ENCODE measurements at places on chromosomes 1 and 21. TPM values are rescaled to one million over a fixed set of nuclear protein-coding genes. Genes with fewer than 3 reads are reported as not detected.

Gene CD84
- not detected for total RNA-seq

Gene DTL
- 40.1 TPM for total RNA-seq

Gene STPG1
- total RNA-seq: 4.9 TPM

Gene OR6N1
- not detected for total RNA-seq

Gene ANGPTL1
- total RNA-seq: 3.7 TPM

Gene RNU1-1
- total RNA-seq: not detected

Gene HES5
- not detected for total RNA-seq

Gene CLDN8
- not detected for total RNA-seq

DNA sequence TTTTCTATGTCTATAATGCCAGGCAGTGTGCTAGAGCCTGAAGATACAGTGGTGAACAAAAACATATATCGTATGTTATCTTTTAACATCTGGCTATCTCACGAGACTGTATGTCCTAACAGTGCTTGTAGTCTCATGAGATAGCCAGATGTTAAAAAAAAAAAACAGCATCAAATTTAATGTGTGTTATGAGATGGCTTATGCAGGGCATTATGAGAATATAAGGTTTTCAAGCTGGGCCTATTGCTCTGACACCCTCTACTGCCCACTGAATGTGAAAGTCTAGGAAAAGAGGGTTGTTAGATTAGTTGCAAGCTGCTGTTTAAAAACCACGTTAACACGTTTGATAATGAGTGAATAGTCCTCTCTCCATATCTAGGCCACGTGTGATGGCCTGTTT is 109.8 kb downstream of the CACHD1 start:
- DNase-seq: no peak

GRCh38 chr1:56153276-56153675 is 426.1 kb downstream of the PLPP3 start:
- no peak for DNase-seq

DNA sequence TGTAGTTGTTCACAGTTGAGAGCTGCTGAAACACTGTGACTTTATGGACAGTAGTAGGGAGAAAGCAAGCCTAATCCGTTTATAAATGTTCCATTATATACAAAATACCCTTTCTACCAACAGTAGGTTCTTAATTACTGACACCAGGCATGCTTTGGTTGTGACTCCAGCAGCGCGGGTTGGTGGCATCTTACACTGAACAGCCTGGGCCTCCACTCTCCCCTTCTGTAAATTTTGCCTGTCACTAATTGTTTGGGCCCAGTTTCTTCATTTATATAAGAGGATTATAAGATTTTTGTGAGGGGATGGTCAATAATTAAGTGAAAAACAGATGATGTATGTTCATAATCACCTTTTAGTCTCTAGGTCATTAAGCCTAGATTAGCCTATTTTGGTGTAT is 58.2 kb downstream of the ITSN1 start:
- DNase-seq: no peak

DNA sequence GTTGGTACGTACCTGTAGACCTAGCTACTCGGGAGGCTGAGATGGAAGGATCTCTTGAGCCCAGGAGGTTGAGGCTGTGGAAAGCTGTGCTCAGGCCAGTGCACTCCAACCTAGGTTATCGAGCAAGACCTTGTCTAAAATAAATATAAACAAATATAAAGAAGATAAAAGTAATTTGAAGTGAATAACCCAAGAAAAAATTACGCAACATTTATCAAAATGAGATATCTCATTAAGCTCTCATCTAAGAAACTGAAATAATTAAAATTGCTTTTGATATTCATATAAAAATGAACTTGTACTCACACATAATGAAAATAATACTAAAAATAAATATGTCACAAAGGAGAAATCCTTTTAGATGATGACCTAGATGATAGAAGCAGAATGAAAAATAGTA is 647.1 kb upstream of the NCAM2 start:
- DNase-seq: no peak

- no peak for DNase-seq
Observed at GRCh38 chr1:234246638-234247116, 126.6 kb upstream of the COA6 start.

- DNase-seq: no peak
Observed at GRCh38 chr21:40923901-40924300, 76.9 kb upstream of the DSCAM start.

- no peak for DNase-seq
Observed at GRCh38 chr1:230701895-230702768, 11.8 kb downstream of the AGT start.

- DNase-seq: no peak
Observed at GRCh38 chr1:66617362-66618184, 83.6 kb downstream of the SGIP1 start.

GRCh38 chr1:32525661-32526444 is 13.4 kb upstream of the ZBTB8A start:
- no peak for DNase-seq

DNA sequence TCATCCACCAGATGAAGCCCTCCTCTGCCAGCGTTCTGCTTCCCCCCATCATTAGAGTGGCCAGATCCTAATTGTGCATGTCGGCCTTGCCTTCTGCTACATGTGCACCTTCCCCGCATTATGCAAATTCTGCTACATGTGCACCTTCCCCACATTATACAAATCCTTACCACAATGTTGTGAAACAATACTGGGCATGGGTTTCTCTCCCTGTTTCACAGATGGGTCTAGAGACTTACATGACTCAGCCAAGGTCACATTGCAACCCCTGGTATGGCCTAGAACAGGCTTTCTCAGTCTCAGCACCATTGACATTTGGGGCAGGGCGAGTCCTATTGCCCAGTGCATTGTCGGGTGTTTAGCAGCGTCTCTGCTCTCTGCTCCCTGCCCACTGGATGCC is 1.0 kb upstream of the CELA2A start:
- peak; percentile 49 for DNase-seq

DNA sequence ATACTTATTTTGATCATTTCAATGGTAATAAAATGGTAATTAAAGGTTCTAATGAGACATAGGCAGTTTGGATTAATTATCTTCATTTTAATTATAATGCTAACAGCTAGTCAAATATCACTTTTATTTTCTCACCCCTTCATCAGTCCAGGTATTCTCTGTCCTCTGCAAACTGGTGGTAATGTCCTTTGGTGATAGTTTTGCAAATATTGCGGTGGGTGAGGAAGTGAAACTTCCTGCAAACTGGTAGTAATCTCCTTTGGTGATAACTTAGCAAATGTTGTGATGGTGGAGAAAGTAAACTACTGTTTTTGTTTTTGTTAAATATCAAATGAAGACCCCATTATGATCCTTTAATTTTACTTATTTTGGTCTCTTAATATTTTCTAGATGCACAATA is 209.0 kb downstream of the AMY1C start:
- DNase-seq: no peak

DNA sequence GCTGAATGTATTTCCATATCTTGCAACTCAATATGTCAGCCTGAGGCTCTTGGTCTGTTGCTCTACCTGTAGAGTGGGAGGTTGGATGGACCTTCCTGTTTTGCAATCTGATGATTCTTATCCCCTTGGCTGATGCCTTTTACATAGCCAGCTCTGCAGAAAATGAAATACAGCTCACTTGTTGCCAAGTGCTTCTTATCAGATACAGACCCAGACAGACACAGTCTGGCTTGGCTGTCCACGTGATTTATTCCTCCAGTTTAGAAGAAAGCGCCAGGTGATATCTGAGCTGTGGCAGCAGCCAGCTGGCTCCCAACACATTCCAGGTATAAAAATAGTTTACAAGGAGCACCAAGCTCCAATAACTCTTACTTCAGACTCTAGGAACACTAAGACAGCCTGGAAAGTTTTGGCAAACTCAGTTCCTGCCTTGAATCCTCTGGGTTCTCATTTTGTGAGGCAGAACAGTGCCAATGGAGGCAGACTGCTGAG is 479.2 kb upstream of the USP24 start:
- DNase-seq: no peak

GRCh38 chr1:93878501-93878888 is 511 bp downstream of the DNTTIP2 start:
- DNase-seq: peak; percentile 31

DNA sequence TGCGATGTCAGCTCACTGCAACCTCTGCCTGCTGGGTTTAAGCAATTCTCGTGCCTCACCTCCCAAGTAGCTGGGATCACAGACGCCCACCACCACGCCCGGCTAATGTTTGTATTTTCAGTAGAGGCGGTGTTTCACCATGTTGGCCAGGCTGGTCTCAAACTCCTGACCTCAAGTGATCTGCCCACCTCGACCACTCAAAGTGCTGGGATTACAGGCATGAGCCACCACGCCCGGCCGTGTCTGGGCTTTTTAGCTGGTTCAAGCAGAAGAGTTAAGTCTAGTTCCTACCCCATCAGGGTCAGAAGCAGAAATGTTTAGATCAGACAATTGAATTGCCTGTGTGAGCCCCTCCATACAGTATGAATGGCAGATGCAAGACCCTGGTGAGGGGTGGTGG is 27.7 kb upstream of the RIPK4 start:
- no peak for DNase-seq

DNA sequence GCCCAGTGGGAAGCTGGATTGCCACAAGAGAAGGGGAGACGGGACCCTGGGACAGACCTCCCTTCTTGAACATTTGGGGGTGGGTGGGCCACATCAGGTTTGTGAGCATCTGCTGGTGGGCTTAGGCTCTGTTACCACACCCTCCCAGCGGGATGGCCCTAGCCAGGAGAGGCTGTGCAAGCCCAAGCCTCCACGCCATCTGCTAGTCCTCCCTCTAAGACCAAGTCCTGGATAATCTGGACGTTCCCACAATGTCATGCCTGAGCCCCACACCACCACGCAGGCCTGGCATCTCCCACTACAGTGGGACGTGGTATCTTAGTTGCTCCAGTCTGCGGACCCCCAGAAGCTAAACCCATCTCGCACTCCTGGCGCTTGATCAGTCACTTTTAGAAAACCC is 3.7 kb upstream of the IBA57 start:
- DNase-seq: no peak

DNA sequence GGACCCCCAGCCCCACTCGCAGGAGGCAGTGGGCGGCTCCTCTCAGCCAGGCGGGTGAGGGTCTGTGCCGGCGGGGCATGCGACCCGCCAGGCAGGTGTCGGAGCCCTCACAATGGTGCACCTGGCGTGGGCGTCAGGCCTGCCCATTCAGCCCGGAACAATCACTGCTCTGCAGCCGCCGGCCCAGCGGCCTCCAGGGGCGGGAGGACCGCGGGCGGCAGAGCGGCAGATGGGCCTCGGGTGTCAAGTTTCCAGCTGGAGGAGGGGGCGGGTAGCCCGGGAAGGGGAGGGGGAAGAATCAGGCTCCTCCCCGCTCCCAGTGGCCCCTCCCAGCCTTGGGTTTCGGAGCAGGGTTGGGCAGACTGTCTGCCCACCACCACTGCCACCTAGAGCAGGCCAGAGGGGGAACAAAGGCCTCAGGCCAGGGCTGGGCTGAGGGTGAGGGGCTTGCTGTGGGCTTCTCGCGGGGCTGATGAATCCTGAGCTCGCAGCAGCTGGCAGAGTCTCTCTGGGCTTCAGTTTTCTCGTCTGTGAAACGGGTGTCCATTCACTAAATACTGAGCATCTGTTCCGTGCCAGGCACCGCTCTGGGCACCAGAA is 39.5 kb upstream of the CASZ1 start:
- peak; percentile 5 for DNase-seq

DNA sequence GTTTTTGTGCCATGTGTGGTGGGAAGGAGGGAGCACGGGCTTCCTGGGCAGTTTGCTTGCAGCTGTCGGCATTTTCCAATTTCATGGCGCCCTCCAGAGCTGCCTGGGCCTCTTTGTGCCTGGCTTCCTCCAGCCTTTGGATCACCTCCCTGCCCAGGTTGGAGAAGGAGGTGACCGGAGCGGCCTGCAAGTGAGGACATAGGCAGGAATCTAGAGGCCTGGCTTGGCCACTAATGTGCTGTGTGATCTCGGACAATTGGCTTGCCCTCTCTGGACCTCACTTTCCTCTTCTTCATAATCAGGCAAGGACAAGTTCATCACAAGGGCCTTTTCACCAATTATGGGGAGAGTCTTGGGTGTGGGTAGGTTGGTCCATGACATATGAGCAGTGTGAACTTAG is 245.1 kb downstream of the MATN1 start:
- DNase-seq: no peak
